ENCODE measurements at places on chromosomes 13 and 19.

GRCh38 chr13:53240401-53241025, 211.9 kb downstream of the OLFM4 start:
- DNase-seq = no peak

DNA sequence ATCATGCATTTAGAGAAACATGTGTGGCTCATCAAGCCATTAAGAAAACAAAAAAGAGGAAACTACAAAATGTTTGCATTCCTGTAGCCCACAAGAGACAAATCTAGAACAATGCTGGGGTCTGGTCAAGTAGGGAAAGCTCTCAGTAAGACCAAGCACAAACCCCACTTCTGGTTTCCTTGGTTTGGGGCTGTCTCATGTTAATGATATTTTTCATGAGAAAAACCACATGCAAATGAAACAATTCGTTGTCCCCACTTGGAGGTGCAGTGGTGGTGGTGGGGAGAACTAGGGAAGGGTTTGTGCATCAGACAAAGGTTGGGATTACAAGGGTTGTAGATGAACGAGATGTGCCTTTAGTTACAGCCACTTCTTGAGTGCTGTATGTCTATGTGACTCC, 7.0 kb upstream of the RB1 start:
- no peak for DNase-seq

DNA sequence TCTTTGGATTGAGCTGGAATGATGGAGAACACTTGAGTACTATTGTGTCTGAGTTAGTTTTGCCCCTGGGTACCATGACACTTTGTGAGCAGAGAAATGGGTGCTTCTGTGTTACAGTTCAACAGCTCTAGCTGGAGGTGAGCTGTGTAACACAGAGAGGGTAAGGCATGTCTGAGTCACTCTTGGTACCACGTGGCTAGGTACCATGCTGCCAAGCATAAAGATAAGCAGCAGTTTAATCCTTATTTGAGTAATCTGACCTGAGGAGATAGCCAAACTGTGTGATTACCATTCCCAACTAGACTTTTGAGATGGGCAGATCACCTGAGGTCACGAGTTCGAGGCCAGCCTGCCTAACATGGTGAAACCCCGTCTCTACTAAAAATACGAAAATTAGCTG, 122.0 kb downstream of the OLFM4 start:
- no peak for DNase-seq

DNA sequence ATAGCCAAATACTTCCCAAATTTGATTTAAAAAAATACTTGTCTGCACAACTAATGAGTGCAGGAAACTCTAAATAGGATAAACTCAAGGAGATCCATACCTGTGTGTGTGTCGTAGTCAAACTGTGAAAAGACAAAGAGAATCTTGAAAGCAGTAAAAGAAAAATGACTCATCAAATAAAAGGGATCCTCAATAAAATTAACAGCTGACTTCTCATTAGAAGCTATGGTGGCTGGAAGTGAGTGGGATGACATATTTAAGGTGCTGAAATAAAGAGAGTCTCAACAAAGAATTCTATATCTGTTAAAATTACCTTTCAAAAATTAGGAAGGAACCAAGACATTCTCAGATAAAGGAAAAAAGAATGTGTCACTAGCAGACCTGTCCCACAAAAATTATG, 13.7 kb downstream of the RNASEH2B start:
- no peak for DNase-seq

GRCh38 chr13:27962128-27962841, 6.8 kb downstream of the CDX2 start:
- no peak for DNase-seq

GRCh38 chr13:47639738-47640447, 361.2 kb downstream of the SUCLA2 start:
- DNase-seq = no peak

DNA sequence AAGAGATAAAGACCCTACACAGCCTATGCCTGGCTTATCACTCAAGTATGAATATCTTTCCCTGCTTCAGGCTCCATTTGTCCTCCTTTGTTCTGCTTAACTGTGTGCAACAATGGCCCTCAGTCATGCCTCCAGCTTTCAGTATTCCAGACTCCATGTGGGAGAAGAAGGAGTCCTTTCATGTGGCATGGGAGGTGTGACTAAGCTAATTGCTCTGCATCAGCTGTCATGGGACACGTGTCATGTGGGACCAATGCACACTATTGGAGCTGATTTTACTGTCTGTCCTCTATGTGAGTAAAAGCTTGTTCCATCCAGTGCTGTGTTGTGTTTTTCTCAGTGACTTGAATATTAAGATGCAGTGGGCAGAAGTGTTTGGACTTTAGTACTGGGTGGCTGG, 1198.3 kb downstream of the OLFM4 start:
- DNase-seq = no peak

GRCh38 chr13:34176633-34177032, 358.7 kb downstream of the RFC3 start:
- DNase-seq = no peak

DNA sequence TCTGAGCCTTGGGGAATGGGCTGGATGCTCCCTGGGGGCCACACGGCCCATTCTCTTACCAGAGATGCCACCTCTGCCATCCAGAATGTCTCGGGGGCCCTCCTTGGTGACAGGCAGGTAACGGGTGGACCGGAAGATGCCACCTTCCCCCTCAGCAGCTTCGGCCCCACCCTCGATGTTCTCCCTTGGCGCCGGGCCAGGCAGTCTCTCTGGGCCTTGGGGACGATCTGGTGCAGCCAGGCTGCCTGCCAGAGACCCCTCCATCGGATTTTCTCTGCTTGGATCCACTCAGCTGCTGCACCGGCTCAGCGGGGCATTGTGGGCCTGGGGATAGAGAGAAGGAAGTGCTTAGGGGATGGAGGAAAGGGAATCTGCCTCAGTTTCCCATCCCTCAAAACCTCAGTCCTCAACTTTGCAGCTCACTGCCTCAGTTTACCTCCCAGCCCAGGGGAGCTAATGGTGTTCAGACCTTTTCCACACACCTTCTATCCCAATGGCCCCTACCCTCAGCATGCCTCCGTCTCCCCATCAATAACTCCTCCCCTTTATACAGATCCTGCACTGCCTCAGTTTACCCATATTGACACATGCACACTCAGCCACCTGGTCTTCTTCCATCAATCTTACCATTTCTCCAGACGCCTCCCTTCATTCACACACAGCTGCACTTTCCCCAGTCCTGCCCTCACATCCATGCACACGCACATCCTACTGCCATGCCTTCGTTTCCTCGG, 1.5 kb downstream of the WIZ start:
- no peak for DNase-seq

GRCh38 chr13:21039097-21039800, 22.1 kb downstream of the LATS2 start:
- no peak for DNase-seq

DNA sequence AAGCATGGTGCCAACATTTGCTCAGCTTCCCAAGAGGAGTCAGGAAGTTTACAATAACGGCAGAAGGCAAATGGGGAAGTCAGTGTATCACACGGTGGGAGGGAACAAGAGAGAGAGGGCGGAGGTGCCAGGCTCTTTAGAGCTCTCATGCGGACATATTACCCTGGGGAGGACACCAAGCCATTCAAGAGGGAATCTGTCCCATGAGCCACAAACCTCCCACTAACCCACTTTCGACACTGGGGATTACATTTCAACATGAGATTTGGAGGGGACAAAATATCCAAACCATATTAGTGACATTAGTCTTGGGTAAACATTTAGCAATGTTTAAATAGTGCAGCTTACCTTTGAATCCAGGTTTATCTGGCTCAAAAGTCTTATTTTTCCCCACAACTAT, 69.9 kb downstream of the SLAIN1 start:
- DNase-seq = no peak

DNA sequence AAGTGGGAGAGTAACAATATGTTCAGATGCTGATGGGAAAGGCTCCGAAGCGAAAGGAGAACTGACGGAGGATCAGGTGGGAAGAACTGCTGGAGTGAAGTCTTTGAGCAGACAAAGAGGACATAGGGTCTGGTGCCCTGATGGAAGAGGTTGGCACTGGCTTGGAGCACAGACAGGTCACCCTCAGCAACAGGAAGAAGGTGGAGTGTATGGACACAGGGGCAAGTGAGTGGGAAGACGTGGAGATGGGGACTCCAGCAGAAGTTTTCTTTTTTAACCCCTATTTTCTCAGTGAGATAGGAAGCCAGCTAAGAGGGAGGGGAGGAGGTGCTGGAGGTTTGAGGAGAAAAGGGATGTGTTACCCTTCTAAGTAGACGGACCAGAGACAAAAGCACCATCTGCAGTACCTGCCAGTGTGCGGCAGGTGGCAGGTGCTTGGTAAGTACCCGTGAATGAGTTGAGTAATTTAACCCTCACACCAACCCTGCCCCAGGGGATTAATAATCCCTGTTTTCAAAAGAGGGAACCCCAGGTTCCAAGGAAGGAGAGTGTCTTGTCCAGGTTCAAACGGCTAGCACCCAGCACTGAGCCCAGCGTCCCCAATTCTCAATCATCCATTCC, 11.2 kb downstream of the HAS1 start:
- DNase-seq = no peak

GRCh38 chr13:86608701-86609100, 809.5 kb upstream of the SLITRK6 start:
- DNase-seq = no peak

DNA sequence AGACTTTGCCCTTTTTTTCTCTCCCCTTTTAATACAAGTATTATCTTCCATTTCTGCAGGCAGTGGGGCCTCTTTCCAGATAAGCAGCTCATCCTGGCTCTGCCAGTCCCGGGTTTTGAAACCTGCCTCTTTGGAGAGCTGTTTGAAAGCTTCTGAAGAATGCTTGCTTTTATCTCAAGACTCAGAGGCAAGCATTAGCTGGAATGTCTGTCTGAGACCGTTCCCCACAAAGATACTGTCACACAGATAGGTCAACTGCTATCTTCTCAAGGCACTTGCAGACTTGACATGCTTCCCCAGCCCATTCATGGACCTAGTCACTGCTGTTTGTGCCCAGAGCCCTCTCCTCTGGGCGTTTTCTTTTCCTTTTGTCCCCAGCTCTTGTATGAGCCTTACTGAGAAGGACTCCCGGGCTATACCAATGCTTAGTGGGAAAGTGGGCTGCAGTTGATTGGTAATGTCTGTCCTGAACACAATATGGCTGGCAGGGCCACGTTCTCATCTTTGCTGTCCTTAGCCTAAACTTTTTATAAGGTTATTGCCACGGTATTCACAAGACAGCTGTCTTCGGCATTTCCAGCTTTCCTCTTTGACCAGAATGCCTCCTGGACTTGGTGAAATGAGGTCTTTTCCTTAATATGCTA, 13.4 kb downstream of the SERP2 start:
- no peak for DNase-seq

DNA sequence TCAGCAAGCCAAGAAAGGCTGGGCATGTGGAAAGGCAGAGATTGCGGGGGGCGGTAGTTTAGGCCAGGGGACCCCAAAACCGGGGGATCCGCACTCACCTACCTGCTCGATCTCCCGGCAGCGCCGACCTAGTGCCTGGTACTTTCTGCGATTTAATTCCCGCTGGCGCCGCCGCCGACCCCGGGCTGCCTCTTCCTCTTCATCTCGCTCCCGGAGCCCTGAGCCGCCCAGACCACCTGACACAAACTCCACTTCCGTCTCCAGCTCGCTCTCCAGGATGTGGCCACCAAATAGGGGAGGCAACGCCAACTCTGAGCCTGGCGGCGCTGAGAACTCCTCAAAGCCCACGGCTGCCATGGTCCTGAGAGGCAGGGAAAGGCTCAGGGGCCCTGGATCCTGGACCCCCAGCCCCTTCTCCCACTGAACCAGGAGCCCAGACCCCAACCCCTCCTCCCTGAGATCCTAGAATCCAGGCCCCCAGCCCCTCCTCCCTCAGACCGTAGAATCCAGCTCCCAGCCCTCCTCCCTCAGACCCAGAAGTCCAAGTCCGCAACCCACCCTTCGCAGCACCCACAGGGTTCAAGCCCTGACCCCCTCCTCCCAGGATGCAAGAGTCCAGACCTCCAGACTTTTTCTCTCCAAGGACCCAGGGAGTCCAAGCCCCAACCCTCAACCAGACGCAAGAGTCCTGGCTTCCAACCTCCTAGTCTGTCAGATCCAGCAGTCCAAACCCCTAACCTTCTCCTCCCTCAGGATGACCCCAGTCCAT, 933 bp downstream of the TFPT start:
- no peak for DNase-seq

DNA sequence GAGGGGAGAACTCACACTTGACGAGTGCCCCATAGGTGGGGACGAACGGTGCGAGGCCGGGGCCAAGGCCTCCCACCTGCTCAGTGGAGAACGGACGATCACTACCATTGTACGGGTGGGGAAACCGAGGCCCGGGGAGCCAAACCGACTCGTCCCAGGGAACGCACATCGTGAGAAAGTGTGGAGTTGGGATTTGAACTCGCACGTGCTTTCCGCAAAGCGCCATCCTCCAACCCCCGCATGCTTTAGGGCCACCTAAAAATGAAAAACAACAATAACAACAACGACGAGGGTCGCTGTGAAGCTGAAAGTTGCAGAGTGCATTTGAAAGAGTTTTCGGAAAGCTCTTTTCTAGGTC, 458 bp downstream of the ARHGEF1 start:
- no peak for DNase-seq

- DNase-seq = no peak
Observed at GRCh38 chr13:26016189-26016588, 35.6 kb downstream of the SHISA2 start.

GRCh38 chr13:27973291-27973690, 4.2 kb upstream of the CDX2 start:
- DNase-seq = no peak

GRCh38 chr19:5093948-5094718, 125.2 kb downstream of the KDM4B start:
- DNase-seq = no peak
